ENCODE measurements at places on chromosomes 5 and 9.

DNA sequence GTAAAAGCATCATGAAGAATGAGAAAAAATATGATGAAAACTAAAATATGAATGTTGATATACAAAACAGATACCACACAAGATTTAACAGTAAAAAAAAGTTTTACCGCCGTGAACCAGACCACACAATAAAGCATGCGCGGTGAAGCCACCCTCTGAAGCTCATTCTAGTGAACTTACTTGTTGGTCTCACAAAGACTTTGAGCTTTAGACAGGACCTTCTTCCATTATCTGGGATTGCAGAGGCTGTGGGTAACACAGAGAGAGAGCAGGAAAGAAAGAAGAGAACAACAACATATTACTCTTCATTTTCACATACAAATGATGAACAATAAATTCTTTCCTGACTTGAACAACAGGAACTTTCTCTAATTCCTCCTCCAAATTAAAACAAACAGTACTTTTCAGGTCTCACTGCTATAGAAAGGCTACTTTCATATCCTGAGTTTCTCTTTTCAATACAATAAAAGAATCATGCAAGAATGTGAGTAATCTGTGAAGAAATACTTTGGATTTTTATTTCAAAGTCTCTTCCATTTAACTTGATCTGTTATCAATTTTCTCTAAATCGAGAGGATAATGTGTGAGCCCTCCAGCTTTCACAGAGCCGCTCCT lies 283.1 kb downstream of the EFNA5 start:
- DNase-seq = no peak

DNA sequence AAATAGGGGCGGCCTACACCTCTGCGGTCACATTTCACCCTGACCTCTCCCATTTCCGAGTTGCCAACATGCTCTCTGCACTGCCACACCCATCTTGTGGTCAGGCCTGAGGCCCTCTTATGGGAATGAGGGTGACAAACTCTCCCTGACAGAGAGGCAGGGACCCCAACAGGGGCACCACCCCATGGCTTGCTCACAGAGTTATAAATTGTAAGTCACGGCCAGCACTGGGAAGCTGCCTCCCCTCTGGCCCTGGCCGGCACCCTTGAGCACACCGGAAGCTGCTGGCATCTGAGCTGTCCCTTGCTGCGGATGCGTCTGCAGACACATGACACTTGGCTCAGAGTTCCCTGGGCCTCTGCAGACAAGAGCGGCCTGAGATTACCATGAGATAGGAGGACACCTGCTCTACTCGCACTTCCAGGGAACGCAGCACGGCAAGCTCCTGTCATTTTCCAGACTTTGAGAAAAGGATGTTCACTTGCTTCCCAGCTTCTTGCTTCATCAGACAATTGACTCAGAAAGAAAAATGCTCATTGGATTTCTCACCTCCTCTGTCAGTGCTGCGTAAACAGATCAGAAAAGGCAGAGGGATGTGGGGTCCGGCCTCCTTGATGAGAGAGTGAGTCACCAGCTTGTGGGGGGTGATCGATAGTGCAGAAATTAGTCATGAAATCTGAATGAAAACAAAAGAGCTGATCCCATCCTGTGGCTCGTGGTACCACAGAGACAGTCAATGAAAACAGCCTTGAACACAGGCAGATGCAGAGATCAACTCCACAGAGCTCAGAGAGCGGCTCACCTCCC lies 269.8 kb downstream of the SYK start:
- DNase-seq = peak; percentile 76

DNA sequence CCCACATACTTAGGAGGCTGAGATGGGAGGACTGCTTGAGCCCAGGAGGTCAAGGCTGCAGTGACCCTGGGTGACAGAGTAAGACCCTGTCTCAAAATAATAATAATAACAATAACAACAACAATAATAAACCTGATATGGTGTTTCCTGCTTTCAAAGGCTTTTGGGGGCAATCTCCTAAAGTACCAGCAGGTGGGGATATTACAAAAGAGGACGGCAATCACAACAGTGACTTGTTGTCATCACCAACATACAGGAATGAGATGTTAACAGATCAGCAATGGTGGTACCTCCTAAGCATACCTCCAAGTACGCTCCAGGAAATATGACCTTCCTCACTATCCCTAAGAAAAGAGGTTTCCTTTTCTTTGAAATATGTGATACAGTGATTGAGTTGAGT lies 91.1 kb upstream of the RNF180 start:
- no peak for DNase-seq

- no peak for DNase-seq
These were observed 152.1 kb downstream of the CRB2 start for GRCh38 chr9:123508048-123508447.

- DNase-seq = no peak
These were observed 32.6 kb downstream of the CSNK1A1 start for GRCh38 chr5:149518620-149519019.

DNA sequence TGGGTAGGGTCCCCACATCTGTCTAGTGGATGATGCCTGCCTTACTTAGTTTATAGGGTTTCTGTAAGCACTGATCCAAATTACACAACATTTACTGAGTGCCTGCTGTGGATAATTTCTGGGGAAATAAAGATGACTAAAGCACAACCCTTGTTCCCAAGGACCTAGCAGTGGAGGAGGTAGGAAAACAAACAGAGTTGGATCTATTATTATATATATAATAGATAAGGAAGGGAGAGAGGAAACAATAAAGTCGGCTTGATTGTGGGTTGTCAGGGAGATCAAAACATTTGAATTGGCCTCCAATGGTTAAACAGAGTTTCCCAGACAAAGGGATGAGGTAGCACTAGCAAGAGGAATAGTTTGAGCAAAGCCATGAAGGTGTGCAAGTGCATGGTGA lies 14.0 kb downstream of the IL33 start:
- no peak for DNase-seq

- no peak for DNase-seq
These were observed 91.1 kb downstream of the MRPS27 start for GRCh38 chr5:72228960-72229359.

DNA sequence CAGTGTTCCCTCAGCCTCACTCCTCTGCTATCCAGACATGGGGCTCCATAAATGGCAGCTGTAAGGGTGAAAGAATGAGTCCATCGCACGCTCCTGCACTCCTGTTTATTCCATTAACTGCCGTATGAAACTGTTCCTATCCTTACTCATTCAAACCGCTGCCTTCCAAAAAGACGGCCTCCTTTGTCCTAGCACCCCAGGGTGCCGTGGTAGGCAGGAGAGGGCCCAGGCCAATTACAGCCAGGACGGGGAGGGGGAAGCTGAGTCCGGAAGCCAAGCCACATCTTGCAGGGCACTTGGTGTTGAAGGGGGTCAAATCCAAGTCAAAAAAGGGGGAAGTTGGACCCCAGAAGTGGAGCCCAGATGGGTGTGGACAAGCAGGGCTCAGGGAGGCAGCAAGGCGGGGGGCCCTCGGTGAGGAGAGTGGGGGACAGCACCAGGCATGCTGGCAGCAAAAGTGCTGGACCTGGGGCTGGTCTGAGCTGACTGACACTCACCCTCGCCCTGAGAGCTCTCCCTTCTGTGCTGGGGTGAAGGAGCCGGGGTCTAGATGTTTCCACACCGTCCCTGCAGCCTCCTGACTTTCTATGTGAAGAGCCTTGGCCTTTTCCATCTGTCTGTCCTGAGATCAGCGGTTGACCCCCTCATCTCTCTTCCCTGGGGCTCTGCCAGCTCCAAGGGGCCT lies 63.3 kb downstream of the COL23A1 start:
- DNase-seq = no peak

DNA sequence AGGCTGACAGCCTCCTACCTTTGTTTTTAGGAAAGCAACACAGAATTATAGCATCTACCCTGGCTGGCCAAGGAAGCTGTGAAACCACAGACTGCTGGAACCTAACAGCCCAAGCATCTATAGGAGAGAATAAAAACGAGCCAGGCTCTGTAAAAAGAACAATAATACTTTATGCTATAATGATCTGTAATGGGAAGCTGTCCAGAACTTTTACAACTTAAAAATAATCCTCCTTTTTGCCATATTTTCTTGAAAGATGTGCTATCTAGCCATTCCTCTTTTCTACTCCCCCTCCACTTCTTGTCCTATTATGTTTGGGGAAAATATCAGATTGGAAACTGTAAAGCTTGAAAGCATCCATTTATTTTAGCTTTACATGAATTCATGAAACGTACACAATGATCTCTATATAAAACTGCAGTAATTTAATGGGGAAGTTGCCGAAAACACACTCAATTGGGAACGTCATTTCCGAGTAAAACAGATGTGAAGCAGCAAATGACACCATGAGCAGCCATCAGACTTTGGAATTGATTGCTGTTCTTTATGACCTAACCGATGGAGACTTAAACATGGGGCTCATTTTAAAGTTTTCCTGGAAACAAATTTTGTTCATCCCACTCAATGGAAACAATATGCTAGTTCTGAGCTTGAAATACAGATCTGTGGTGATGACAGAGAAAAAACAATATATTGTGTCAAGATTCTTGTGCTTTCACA lies 450.3 kb upstream of the CLINT1 start:
- no peak for DNase-seq

- no peak for DNase-seq
These were observed 624.1 kb downstream of the ISL1 start for GRCh38 chr5:52007230-52007858.

DNA sequence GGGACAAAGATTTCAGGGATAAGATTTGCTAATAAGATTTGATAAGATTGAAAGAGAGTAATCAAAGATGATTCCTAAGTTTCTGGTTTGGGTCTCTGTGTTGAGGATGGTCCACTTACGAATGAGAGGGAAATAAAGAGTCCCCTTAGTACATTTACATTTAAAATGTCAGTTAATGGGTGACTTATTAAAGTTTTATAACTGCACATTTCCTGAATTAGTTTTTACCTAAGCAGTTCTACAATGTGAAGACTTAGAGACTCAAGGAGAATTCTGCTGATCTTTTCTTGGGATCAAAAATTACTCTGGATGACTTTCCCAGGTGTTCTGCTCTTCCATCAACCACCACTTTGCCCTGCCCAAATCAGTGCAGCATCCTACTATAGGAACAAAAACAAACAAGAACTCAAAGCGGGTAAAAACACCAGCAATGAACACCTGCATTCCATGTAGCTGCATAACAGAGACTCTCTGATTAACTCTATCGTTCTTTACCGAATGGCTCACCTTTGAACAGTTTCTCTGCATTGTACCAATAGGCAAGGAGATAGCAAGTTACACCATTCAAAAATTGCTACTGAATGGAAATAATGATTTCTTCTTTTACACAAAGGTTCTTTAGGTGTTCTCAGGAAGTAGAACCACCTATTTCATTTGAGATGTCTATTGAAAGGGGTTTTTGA lies 65.3 kb downstream of the PRLR start:
- no peak for DNase-seq

- no peak for DNase-seq
These were observed 32.7 kb downstream of the ZNF366 start for GRCh38 chr5:72474516-72474915.

DNA sequence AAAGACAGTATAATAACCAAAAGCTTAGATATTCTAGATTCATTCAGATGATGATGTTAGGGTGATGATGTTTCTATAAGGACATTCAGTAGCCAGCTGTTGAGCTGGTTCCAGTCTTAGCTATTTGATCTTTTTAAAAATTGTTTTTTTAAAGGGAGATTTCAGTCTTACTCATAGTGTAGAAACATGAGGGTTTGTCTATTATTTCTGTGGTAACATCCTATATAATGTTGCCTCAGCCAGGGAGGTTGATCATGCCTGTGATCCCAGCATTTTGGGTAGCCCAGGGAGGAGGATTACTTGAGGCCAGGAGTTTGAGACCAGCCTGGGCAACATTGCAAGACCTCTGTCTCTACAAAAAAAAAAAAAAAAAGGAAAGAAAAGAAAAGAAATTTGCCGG lies 167.8 kb downstream of the DOCK2 start:
- DNase-seq = no peak

DNA sequence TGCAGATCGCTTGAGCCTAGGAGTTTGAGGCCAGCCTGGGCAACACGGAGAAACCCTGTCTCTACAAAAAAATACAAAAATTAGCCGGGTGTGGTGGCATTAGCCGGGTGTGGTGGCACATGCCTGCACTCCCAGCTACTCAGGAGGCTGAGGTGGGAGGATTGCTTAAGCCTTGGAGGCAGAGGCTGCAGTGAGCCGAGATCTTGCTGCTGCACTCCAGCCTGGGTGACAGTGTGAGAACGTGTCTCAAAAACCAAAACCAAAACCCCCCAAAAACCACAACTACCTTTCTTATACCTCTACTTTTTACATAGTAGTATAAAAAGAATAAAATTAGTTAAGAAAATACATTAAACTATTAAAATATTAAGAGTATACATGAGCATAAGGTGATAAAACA lies 121.2 kb downstream of the RAPGEF6 start:
- no peak for DNase-seq

Data from RWPE2 (cell line).